ENCODE measurements at places on chromosomes 5 and 9.

DNA sequence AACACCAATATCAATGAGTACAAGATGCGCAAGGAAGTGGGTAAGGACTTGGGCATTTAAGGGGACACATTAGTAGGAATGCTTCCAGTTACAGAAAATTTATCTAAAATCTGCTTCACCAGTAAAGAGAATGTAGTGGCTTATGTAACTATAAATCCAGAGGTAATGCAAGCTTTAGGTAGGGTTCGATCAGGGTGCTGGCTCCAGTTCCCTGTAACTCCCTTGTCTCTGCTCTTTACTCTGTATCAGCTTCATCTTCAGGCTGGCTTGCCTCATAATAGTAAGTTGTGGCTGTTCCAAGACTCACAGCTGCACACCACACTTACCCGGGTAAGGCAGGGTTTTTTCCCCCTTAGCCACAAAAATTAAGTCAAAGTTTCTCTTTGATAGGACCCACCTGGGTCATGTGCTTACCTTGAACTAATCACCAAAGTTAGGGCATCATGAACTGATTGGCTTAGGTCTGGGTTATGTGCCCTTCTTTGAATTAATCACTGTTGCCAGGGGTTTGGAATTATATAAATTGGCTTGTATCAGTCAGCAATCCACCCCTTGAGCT is 35.5 kb downstream of the ARHGEF37 start:
- no peak for DNase-seq

DNA sequence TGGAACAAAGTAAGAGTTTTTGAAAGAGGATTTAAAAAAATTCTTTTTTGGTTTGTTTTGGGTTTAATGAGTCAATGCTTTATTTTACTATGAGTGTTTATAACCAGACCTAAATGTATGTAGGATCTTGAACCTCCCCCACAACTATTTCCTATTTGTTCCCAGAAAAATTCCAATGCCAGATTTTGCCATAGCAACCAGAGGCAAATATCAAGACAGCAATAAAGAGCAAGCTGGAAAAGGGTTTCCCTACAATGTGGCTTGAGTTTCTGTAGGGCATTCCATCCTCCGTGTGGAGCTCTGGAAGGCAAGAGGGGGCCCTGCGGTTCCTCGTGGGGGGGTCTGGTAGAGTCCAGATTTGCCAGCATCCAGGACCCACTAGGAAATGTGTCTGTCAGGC is 27.8 kb upstream of the GDNF start:
- DNase-seq = no peak

DNA sequence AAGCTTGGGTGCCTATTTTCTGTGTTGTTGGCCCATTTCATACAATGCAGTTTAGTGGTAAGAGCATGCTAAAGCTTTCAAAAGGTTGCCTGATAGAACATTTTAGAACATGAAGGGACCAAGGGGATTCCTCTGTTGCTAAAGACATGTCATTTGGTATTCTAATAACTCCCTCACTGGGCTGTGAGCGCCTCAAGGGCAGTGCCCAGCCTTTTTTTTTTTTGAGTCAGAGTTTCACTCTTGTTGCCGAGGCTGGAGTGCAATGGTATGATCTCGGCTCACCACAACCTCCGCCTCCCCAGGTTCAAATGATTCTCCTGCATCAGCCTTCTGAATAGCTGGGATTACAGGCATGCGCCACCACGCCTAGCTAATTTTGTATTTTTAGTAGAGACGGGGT is 77.1 kb downstream of the PCSK5 start:
- DNase-seq = no peak

- DNase-seq = no peak
Measured at GRCh38 chr9:3865141-3865772, 339.5 kb upstream of the RFX3 start.

DNA sequence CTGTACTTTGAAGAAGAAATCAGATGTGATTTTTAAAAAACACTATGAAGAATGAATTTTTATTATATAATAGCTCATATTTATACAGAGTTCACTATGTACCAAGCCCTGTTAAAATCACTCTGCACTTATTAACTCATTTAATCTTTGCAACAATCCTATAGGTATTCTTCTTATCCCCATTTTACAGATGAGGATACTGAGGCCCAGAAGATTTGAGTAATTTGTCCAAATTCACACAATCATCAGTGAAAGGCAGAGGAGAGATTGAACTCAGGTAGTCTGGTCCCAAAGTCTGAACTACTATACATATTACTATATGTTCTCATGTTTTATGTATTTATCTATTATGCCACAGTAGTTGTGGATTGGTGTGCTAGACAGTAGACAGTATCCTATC is 16.1 kb downstream of the PLAC8L1 start:
- no peak for DNase-seq

DNA sequence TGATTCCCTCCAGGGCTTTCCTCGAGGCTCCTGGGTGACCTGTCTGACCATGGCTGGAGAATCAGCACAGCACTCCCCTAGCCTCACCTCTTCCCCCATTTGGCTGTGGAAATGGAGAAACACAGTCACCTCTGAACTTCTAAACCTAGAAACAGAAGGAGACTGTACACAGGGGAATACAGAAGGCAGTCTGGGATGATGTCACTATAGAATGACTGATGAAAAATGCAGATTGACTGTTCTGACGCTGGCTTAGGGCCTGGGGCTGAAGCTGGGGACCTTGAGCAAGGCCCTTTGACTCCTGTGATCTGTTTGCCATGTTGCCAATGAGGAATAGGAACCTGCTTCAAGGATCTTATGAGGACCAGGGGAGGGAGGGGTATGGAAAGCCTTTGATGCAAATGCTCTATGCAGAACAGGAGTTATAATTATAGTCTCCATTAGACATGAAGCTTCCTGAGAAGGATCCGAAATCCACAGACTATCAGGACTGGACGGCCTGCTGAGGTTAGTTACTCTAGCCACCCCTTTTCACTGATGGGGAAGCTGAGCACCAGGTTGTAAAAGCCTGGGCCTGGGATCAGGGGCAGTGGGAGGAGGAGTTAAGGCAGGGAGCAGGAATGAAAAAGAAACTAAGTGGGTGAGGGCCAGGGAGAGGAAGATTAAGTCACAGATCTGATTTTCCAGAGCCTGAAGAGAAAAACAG is 24.4 kb upstream of the ANXA6 start:
- no peak for DNase-seq
